NCI-H748 treated with DMSO at 0.1 percent for 48 hours (cell line): ENCODE measurements at places on chromosomes 7 and 10.

- DNase-seq, result no peak
Observed at GRCh38 chr7:32385316-32385956, 104.7 kb downstream of the LSM5 start.

DNA sequence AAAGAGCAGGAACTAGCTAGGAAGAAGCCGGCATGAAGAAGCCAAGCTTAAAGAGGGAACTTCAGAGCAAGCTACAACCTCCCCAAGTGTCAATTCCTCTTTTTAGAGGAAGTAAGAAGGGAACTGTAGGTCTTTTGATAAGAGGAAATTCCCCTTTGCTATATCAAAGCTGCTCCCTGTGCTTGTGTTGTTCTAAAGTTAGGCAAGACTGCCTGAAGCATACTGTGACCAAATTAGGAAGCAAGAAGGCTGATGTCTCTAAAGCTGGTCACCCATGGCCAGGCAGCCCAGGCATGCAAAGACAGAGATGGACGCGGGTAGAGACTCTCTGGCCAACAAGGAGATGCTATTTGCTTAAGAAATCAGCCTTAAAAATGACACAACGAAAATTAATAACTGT is 87.9 kb downstream of the RNF216 start:
- DNase-seq, result no peak

DNA sequence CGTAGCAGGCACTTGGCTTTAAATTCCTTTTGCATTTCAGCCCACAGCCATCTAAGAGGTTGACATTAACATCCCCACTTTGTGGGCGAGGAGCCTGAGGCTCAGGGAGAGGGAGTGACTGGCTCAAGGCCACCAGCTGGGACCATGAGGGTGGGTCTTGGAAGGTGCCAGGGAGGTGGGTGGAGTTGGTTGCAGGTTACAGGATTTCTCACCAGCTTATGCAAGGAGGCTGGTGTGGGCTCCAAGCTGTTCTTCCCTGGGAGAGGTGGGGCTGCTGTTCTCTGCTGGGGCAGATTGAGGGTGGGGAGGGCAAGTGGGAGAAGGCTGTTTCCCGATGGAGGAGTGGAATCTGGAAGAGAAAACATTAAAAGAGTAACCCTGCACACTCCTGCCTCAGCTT is 14.1 kb upstream of the C10orf95 start:
- DNase-seq, result no peak

GRCh38 chr10:12061124-12061523 is 7.6 kb upstream of the DHTKD1 start:
- no peak for DNase-seq

GRCh38 chr7:109950256-109950655 is 1140.7 kb upstream of the LRRN3 start:
- no peak for DNase-seq
